ENCODE measurements at places on chromosomes 16 and 17.
A peak's percentile ranks its signal among the peaks of the same experiment; 100 is the strongest.

- no peak for DNase-seq
Observed at GRCh38 chr16:64445649-64446048, 676.2 kb downstream of the CDH11 start.

DNA sequence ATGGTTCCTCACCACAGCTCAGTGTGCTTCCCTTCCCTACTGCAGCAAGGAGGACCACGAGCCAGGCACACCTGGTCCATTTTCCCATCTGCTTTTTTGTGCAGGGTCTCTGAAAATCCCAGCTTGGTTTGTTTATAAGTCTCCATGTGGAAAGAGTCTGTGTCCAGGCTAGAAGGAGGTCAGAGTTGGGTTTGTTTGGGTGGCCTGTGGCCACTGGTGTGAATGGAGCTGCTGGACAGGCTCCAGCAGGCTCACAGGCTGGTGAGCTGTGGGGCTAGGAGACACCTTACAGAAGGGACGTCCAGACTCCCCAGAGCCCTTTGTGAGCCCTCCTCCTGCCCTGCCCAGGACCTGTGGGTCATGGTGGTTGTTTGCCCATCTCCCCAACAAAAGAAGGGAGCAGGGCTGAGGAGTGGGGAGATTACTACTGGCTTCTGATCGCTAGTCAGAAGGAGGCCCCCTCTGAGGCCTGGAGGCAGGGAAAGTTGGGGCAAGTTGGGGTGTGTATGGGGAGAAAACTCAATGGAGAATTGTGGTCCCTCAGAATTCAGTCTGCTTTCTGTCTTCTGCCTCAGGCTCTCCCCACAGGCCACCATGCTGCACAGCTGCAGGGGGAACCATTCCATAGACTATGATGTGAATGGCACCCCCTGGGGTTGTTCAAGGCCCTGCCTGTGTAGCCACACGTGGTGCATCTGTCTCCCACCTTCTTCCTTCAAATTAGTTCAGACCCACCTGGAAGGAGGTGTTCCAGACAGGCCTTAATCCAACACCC lies 4.1 kb downstream of the RARA start:
- no peak for DNase-seq

DNA sequence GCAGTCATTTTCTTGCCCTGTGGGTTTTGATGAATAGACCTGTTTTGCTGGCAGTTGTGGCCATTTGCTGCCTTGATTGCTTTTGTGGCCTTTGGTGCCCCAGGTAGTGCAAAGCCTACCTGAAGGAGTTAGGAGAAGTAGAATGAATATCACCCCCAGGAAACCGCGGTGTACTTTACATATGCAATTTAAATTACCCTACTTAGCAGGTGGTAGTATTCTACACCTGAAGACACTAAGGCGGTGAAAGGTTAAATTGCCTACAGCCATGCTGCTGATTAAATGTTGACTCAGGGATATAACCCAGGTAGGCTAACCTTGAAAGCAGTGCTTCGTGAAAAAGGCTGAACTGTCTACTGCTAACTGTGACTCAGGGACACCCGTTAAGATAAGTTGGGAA lies 27.2 kb upstream of the WWOX start:
- DNase-seq, result no peak

DNA sequence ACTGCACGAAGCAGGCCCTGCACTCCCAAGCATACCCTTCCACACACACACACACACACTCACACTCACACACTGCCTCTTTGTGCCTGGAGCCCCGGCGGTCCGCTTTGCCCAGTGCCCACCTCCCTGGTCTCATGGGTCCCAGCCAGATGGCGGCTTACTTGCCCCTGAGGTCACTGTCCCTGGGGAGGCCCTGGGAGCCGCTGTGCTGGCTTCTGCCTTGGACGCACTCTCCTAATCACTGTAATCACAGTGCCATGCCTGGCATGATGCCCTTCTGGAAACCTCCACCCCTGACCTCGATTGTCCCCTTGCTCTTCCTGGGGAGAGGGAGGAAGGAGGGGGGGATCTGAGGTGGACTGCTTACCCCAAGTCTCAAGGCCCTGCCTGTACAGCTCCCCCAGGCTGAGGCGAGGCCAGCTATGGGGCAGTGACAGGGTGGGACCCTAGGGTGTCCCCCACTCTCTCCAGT lies 36.0 kb downstream of the ARHGAP23 start:
- no peak for DNase-seq

- no peak for DNase-seq
Observed at GRCh38 chr16:64878940-64879339, 242.9 kb downstream of the CDH11 start.

- no peak for DNase-seq
Observed at GRCh38 chr16:86302421-86303109, 207.8 kb upstream of the FOXF1 start.

DNA sequence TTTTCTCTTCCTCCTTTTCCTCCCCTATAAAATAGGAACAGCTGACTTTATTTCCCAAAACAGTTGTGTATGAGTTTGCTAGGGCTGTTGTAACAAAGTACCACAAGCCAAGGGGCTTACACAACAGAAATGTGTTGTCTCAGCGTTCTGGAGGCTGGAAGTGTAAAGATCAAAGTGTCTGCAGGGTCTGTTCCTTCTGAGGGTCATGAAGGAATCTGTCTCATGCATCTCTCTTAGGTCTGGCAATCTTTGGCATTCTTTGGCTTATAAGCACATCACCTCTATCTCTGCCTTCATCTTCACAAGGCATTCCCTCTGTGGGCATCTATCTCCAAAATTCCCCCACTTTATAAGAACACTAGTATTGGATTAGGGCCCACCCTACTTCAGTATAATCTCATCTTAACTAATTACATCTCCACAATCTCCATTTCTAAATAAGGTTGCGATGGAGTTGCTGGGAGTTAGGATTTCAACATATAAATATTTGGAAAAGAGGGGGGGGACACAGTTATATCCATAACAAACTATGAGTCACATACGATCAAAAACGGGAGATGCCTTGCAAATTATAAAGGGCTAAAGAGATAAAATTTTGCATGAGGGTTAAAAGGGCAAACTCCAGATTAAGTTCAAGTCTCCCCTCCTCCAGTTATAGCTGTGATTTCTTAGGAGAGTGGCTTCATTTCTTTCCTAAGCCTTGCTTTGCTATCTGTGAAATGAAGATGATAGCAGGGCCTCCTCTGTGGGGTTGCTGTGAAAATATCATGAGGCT lies 109.7 kb downstream of the VAT1L start:
- no peak for DNase-seq

DNA sequence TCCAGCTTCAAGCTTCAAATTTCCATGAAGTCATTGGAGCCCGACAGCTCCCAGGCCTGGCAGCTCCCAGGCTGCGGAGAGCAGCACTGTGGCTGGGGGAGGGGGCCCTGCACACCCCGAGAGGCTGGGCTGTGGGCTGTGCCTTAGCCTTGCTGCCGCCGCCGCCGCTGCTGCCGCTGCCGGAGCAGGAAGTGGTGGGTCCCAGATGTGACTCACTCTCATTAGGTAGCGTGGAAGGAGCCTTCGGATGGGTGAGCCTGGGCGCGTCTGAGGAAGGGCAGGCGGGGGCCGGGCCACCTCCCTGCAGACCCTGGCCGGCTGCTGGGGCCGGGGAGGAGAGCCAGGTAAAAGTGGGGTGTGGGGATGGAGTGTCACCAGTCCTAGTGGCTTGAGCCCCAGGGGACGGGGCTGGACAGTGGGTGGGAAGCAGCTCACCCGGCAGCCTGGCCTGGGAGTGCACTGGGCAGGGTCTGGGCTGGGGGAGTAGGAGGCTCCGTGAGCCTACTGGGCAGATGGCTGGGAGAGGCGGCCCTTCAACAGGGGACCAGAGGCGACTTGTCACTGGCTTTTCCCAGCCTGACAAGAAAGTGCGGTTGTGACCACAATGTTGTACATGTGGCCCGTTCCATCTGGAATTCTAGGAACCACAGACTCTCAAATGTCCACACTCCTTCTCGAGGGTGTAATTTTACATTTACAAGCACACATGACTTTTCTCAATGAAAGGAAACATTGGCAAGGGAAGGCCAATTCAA lies at the start of gene ADCY7:
Gene ADCY7 (plus strand): TSS at position 215 of the 755 bp plus-strand sequence. CDS start 21,629 bp downstream, outside the sequence.
- DNase-seq, result peak; percentile 31

DNA sequence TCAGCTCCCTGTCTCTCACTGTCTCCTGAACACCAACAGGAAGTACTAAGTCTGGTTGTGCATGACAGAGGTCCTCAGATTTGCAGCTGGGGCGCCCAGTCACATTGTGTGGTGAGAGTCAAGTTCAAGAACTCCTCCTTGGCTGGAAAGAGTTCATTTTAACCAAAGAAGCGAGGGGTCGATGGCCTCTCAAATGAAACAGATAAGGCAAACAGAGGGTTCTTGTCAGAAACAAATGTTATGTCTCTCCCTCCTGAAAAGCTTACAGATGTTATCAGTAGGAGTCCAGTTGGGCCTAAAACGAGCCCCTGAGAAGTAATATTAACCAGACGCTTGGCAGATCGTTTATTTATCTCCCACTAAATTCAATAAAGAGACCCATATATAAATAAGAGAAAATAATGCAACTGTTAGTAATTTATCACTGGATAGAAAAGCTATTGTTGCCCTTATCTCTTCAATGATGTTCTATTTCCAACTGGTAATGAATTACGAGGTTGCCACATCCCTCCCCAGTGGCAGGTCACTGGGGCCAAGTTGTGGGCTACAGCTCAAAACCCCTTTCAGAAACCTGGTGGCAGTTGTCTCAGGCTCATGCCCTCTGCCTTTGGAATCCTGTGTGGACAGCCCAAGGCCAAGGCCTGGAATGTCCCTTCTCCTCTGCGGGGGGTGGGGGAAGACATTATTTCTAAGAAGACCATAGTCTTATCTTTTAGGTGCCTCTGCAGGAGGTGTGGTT lies 307.5 kb upstream of the DYNLRB2 start:
- no peak for DNase-seq

DNA sequence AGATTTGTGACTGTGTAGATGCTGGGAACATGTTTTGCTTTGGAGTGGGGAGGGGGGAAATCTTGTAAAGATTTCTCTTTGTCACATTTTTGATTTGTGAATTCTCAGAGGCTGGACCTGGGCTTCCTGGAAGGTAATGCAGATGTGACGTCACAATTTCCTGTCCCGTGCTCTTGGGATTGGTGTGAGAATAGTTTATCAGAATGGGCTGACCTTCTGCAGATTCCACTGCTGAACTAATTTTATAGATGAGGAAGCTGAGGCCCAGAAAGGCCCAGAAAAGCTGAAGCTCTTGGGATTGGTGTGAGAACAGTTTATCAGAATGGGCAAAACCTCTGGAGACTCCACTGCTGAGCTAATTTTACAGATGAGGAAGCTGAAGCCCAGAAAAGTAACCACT lies 34.0 kb downstream of the HS3ST3B1 start:
- no peak for DNase-seq

DNA sequence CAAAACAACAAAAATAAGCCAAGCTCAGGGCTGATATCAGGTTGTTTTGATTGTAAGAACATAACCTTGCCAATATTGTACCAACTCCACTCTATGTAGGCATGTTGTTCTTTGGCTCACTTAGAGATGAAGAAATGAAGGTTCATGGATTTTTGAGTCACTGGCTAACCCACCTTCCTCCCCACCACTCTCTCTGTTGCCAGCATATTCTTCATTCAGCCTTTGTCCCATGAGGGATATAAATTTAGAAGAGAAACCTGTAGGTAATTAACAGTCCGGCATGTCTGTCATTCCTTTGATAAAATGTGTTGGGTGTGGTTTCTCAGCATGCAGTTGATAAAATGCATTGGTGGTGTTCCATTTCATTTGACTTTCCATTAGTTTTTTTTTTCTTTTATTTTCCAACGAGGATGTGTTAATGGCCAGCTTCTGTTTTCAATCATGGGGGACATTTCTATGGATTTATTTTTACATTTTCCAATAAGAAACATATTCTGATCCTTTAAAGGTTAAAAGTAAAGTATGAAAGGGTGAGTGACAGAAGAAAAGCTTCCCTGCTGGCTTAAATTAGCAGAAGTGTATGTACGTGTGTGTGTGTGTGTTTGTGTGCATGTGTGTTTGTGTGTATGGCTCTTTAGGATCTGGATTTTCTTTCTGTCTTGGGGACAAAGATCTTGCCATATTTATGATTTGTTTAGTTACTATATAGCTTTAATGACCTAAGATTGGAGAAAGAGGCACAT lies 166.2 kb upstream of the KCNJ16 start:
- DNase-seq, result peak; percentile 44

- peak; percentile 23 for DNase-seq
Observed at GRCh38 chr17:2094891-2095535, 40.1 kb downstream of the HIC1 start.

DNA sequence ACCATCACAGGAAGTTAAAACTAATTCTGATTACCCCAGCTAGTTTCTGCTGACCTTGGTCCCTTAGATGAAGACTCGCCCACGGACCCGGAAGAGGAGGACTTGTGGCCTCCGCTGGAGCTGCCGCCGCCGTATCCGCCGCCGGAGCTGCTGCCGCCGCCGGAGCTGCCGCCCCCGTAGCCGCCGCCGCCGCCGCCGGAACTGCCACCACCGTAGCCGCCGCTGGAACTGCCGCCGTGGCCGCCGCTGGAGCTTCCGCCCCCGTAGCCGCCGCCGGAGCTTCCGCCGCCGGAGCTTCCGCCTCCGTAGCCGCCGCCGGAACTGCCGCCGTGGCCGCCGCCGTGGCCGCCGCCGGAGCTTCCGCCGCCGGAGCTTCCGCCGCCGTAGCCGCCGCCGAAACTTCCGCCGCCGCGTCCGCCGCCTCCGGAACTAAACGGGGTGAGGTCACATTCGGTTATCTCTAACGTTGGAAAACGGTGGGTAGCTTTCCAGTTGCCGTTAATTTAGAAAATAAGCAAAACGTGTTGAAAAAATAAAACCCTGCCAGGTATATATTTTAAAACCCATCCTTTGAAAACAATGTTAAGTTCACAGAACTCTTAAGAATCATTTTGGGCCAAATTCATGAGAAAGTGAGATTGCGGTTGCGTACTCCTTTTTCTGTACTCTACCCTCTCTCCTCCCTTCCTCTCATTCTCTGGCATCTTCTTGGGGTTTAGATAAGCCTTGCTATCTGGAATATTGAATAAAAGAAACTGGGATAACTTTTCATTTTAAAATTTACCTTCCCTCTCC lies 3.5 kb downstream of the KRT10 start:
- peak; percentile 34 for DNase-seq

- DNase-seq, result no peak
Observed at GRCh38 chr16:86403085-86403484, 107.2 kb upstream of the FOXF1 start.

- DNase-seq, result no peak
Observed at GRCh38 chr16:90033387-90033786, 14.1 kb upstream of the DBNDD1 start.

- DNase-seq, result no peak
Observed at GRCh38 chr17:50386510-50386909, 10.8 kb downstream of the LRRC59 start.
